ENCODE measurements at places on chromosomes 6 and 20.

DNA sequence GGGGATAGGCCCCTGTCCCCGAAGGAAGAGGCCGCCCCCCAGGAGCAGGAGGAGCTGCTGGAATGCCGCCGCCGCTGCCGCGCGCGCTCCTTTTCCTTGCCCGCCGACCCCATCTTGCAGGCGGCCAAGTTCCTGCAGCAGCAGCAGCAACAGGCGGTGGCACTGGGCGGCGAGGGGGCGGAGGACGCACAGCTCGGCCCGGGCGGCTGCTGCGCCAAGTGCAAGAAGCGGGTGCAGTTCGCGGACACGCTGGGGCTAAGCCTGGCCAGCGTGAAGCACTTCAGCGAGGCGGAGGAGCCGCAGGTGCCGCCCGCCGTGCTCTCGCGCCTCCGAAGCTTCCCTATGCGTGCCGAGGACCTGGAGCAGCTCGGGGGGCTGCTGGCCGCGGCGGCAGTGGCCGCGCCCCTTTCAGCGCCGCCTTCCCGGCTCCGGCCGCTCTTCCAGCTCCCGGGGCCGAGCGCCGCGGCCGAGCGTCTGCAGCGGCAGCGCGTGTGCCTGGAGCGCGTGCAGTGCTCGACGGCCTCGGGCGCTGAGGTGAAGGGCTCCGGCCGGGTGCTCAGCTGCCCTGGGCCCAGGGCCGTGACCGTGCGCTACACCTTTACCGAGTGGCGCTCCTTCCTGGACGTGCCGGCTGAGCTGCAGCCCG is 630 bp downstream of the PPP1R3G start:
- DNase-seq, result no peak

- no peak for DNase-seq
These were observed 91.7 kb upstream of the SLC22A16 start for GRCh38 chr6:110567957-110568696.

GRCh38 chr6:170043150-170043819 is 247.6 kb downstream of the DLL1 start:
- DNase-seq, result no peak

DNA sequence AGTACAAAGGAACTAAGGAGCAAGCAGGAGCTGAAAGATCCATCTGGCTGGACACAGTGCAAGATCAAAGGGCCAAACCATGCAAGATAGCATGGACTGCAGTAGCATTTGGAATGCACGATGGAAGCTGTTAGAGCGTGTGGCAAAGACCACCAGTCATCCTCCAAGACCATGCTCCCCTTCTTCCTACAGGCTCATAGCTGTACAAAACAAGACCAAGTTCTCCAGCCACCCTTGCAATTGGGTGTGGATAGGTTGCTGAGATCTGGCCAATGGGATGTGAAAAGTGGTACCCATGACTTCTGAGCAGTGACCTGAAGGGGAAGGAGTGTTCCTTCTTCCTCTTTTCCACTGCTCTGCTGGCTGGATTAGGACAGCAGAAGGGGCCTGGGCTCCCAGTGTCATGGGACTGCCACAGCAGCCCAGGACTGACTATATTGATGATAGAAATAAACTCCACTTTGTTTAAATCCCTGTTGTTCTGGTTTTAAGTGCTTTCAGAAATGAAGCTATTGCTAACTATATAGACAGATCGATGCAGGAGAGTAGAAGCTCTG is 64.9 kb downstream of the SLC22A23 start:
- DNase-seq, result no peak

DNA sequence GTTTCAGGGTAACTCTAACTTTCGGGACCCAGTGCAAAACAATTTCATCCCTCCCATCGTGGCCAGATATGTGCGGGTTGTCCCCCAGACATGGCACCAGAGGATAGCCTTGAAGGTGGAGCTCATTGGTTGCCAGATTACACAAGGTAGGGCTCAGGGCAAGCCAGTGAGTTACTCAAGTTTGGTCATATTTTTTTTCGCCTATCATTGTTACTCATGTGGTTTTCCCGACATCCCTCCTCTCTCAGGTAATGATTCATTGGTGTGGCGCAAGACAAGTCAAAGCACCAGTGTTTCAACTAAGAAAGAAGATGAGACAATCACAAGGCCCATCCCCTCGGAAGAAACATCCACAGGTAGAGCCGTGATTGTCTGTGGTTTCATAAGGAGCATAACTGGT is 58.2 kb downstream of the DCBLD1 start:
- DNase-seq, result no peak
